ENCODE measurements at places on chromosomes 7 and 10. TPM values are rescaled to one million over a fixed set of nuclear protein-coding genes. Genes with fewer than 3 reads are reported as not detected.

The TMEM26 gene
- total RNA-seq: 0.03 TPM

The CC2D2B gene
- 0.12 TPM for total RNA-seq

The NPTX2 gene
- 17.6 TPM for total RNA-seq

DNA sequence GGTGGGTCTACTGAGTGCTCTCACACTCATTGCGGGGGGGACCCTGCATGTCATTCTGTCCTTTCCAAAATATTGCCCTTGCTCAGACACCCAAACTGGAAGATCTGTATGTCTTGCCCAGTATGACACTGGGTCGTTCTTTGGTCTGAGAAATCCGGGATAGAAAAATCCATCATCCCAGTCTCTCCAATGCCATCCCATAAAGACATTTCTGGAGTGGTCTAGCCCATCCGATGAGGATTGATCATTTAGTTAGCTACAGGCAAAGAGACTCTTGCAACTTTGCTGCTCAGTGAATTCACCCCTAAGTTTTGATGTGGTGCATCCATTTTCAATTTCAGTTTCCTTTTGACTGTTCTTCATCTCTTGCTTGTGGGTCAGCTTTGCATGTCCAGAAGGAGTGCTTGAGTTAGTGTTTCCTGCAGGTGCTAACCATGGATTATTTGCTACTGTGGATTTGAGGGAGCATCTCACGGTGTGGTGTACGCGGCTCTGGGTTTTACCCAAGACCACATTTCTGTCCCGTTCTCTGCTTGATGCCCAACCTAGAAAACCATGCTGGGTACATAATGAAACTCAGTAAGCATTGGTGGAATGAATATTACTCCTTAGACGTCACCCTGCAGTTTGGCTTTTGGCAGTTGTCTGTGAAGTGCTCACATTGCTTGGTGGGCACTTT lies 247.0 kb upstream of the MKI67 start:
- DNase-seq: no peak

GRCh38 chr10:21715531-21716195 lies 181.6 kb downstream of the MLLT10 start:
- DNase-seq: no peak

- DNase-seq: no peak
These were observed 63.4 kb upstream of the STRIP2 start for GRCh38 chr7:129370812-129371211.

GRCh38 chr10:57049096-57049495 lies 688.0 kb upstream of the ZWINT start:
- no peak for DNase-seq

DNA sequence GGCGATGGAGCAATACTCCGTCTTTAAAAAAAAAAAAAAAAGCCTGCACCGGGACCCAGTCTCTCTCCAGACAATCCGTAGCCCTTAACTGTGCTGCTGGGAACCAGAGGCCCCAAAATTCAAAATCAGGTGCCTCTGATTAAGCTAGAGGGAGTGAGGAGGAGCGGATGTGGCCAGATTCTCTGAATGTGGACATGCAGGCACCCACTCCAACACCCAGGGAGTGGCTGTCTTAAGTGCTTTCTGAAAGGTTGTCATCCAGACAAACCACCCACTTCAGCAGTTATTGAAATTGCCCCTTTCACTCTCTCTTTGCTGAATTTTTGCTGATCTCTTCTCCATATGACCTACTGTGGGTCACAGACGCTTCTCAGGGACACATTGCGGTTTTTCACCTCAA lies 14.2 kb downstream of the NRP1 start:
- no peak for DNase-seq
